ENCODE measurements at places on chromosomes 7 and 10. TPM values are rescaled to one million over a fixed set of nuclear protein-coding genes. Genes with fewer than 3 reads are reported as not detected.

Gene STEAP1
- 5.7 TPM for total RNA-seq

Gene IGFBP3
- total RNA-seq, result 87.0 TPM

Gene WBP1L
- 49.0 TPM for total RNA-seq

Gene STK32C
- total RNA-seq, result 13.2 TPM

Gene BICC1
- 9.2 TPM for total RNA-seq

Gene GTF2I
- 221 TPM for total RNA-seq

Gene SH2D4B
- 0.43 TPM for total RNA-seq
